Smooth muscle cell of trachea (primary cell): ENCODE measurements at places on chromosomes 12 and 14. TPM values are rescaled to one million over a fixed set of nuclear protein-coding genes. Genes with fewer than 3 reads are reported as not detected.

KRT85 gene
- total RNA-seq, result not detected in 2 replicates

GSC gene
- total RNA-seq, result 0.33 TPM in 1 of 2 replicates, not detected in the other

CD27 gene
- 0.17 TPM in 1 of 2 replicates, not detected in the other for total RNA-seq

FOXN4 gene
- not detected in 2 replicates for total RNA-seq

KDM2B gene
- total RNA-seq, result 41.7 and 47.5 TPM in 2 replicates

OR5AU1 gene
- total RNA-seq, result 0.15 TPM in 1 of 2 replicates, not detected in the other

OR6C2 gene
- not detected in 2 replicates for total RNA-seq

SLC10A1 gene
- not detected in 2 replicates for total RNA-seq

MGP gene
- total RNA-seq, result 3.5 and 4.1 TPM in 2 replicates

ALKBH1 gene
- total RNA-seq, result 10.1 and 13.4 TPM in 2 replicates
